ENCODE measurements at places on chromosomes 5 and 9.

DNA sequence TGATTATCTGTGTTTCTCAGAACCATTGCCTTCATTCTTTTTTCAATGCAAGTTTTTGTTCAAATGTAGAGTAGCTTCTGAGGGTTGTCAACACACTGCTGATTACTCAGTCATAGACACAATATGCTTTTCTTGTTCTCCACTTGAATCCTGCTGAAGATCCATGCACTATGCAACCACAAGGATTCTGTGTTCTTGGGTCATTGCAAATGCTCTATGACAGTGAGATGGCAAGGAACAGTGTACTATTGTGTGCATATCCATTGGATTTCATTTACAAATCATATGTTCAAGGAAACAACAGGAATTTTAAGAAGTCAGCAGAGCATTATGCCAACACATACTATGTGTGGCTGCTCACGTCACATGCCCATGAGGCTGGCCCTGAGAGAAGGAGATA, 1590.2 kb downstream of the EFNA5 start:
- DNase-seq: no peak

- no peak for DNase-seq
Observed at GRCh38 chr5:39302472-39302871, 61.8 kb downstream of the C9 start.

- DNase-seq: no peak
Observed at GRCh38 chr5:168449166-168449565, 37.1 kb upstream of the RARS1 start.

DNA sequence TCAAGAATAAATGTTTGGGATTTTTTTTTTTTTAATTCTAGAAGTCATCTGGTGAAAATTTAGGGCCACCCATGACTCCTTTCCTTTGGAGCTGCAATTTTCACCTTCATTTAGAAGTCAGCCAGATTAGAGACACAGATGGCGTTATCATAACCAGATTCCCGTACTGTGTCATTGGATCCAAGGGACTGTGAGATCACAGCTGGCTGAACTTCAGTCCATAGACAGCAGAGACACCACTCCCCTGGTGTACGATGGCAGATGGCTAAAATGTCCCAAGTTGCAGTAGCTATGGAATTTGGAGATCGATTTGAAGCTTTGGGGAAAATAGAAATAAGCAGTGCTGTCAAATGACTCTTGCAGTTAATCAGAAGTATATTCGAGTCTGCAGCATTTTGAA, 216.3 kb downstream of the RFK start:
- no peak for DNase-seq

DNA sequence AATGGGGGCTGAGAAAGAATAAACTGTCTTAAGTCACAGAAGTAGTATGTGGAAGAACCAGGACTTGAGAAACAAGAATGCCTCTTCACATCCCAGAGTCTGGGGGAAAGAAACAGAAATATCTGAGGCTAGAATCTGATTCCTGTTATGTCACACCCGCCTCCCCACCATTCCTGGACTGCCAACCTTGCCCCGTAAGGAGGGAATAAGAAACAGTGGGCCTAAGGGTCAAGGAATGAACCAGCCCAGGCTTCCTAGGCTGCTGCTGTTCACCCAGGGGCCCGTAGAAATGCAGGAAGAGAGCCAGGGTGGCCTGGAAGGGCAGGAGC, 4.3 kb downstream of the PCDH1 start:
- no peak for DNase-seq
